ENCODE measurements at places on chromosomes 2 and 18. TPM values are rescaled to one million over a fixed set of nuclear protein-coding genes. Genes with fewer than 3 reads are reported as not detected.

ABCB11 gene
- 0.05 TPM for total RNA-seq

GRCh38 chr2:177264209-177264692 is 276 bp downstream of the NFE2L2 start:
- no peak for DNase-seq

IHH gene
- not detected for total RNA-seq

DSG3 gene
- total RNA-seq = not detected

DNA sequence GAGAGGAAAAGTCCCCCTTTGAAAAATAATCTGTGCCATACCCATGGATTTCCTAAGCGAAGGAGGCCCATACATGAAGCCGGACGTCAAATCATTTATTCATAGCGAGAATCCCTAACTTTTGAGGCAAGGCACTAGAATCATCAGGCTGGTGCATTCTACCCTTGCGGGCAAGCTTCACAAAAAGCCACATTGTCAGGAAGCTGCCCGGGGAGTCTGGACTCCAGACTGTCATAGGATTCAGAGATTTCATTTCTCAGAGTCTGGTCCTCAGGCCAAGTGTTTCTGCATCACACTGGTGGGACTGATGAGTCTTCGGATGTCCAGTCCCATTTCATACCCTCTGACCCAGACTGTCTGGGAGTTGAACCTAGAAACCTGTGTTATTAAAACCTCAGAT is 8.9 kb downstream of the SLC9A4 start:
- no peak for DNase-seq

DNA sequence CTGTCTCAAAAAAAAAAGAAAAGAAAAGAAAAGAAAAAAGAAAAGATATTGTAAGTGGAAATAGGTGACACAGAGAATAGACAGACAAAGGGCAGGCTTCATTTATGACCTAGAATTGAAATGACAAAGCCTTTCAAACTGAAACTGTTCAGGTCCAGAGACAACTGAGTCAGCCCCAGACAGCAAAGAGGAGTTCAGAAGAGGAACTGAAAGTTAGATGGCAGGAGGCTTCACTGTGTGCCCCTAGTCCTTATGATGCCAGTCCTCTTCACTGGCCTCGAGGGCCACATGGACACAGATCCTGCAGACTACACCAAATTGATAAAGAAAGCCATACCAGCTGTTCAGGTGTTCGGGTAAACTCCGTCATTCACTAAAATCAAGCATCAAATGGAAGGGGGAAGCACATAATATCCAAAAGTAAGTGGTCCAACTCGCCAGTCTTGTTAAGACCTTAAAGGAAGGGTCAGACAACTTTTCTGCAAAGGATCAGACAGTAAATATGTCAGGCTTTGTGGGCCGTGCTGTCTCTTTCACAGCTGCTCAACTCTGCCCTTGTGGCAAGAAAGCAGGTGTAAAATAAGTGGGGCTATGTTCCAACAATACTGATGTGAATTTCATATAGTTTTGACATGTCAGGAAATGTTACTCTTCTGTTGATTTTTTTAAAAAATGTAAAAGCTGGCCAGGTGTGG is 231.9 kb upstream of the MGAT5 start:
- DNase-seq = no peak

DNA sequence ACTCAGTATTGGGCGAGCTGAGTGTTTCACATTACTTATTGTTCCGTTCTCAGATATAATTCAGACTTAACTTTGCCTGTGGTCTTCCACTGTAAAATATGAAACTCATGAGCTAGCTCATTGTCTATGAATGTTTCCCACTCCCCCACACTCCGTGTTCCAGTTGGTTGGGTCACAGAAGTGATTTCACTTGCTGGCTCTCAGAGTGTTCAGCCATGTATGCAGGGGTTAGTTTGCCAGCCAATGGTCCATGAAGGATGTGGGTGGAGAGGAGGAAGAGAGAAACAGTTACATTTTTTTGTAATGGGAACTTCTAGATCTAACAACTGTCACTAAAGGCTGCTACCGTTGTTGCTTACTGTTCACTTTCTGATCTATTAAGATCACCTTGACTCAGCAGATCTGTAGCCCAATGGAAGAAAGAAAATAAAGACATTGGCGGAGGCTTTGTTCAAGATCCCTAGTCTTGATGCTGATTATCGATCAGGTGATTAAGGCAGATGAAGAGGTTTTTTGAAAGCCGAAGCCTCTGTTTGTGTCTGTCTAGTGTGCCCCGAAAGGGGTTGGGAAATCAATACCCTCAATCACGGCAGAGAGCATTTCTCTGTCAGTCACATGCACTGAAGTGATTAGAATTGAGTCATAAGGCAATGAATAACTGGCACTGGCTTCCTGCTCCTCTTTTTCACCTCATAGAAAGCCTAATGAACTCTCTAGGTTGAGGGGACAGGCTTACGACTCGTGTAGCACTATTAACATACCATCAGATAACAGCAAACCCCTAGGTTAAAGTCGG is 279.7 kb upstream of the FIGN start:
- peak; percentile 36 for DNase-seq

CAVIN2 gene
- total RNA-seq = 132 TPM

DNA sequence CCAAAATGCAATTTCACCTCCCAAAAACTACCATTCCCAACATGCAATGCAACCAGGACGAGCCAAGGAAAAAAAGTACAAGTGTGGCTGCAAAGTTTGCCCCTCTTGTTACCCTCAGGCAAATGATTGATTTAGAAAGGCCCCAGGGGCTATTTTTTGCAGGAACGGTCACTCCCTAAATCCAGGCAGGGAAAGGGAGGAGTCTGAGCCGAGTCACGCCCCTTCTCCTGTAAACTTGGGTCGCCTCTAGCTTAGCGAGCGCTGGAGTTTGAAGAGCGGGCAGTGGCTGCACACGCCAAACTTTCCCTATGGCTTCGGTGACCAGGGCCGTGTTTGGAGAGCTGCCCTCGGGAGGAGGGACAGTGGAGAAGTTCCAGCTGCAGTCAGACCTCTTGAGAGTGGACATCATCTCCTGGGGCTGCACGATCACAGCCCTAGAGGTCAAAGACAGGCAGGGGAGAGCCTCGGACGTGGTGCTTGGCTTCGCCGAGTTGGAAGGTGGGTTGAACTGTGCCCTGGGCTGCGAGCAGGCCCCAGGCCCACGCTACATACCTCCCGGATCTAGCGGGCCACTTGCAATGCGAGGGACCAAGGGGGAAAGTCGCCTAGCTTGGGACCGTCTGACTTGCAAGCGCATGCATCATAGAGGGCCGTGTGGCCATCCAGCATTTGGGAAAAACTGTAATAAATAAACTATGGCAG is at the start of gene GALM:
Gene GALM (plus strand): TSS at position 261 of the 702 bp plus-strand sequence. CDS start 48 bp downstream, at position 309.
- DNase-seq = peak; percentile 82

SULT1C2 gene
- total RNA-seq = not detected

- DNase-seq = no peak
Measured at GRCh38 chr2:61690078-61690596, 152.0 kb upstream of the XPO1 start.

GRCh38 chr18:56835331-56835730 is 184.2 kb downstream of the WDR7 start:
- DNase-seq = no peak

TSHZ1 gene
- 23.0 TPM for total RNA-seq

GRCh38 chr2:70965506-70965905 is 12.9 kb upstream of the ANKRD53 start:
- DNase-seq = no peak

IL1B gene
- 1.1 TPM for total RNA-seq

GRCh38 chr2:30136764-30137444 is 9.9 kb upstream of the YPEL5 start:
- DNase-seq = no peak

- no peak for DNase-seq
Measured at GRCh38 chr2:60215386-60215901, 338.0 kb downstream of the BCL11A start.

- peak; percentile 65 for DNase-seq
Measured at GRCh38 chr18:12883372-12883683, 709 bp downstream of the PTPN2 start.

DNA sequence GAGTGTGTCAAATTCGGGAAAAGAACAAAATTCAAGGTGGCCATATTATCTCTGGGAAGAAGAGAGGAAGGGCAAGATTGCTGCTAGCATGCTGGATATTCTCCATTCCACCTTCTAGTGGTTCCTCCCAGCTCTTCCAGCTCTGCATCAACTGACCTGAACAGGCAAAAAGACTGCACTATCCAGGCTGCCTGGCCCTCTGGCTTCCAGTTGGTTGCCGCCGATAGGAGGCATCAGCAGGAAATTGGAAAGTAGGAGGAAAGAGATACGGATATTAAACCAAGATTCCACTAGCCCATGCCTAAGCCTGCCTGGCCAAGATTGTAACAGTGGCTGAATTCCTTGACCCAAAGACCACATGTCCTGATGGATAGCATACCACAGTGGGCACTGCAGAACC is 1.7 kb upstream of the RTTN start:
- DNase-seq = no peak

DNA sequence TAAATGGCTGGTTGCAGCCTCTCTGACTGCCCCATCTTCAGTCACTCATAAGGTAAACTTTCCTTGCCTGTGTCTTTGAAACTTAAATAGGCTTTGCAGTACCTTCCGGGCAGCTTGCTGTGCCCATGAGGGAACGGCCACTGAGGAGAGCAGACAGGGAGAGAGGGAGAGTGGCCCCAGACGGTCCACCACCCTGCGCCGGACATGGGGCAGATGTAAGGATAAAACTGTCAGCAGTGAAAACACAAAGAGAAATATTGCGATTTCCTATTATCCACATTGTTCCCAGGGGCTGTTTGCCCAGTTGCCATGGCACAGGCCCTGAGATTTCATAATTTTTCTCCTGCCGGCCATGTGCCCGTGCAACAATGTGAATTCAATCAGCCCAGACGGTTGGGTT is 265.9 kb upstream of the SALL3 start:
- DNase-seq = no peak

Data from heart left ventricle (tissue), 16 donors.